ENCODE measurements at places on chromosomes 7 and 10. TPM values are rescaled to one million over a fixed set of nuclear protein-coding genes. Genes with fewer than 3 reads are reported as not detected.
A peak's percentile ranks its signal among the peaks of the same experiment; 100 is the strongest.

- DNase-seq = no peak
These were observed 472.6 kb downstream of the XPNPEP1 start for GRCh38 chr10:109450702-109451101.

DNA sequence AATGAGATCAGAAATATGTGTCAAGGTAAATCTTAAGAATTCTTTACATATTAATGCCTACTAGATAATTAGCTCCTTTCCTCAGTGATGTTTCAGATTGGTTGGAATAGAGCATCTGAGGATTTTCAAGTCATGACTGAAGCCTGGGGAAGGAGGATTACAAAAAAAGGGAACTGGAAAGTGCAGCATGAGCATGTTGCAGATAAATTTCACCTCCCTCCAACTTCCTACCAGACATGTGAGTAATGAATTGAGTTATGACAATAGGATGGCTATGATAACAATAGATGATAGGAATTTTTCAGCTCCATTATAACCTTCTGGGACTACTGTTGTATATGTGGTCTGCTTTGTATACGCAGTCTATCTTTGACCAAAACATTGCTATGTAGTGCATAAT lies 104.2 kb upstream of the RAB18 start:
- DNase-seq = no peak

GRCh38 chr7:47394751-47395252 lies 187.1 kb downstream of the TNS3 start:
- no peak for DNase-seq

- no peak for DNase-seq
These were observed 12.4 kb downstream of the PTPRZ1 start for GRCh38 chr7:121885166-121885920.

- no peak for DNase-seq
These were observed 15.7 kb upstream of the FLNC start for GRCh38 chr7:128814499-128814898.

- no peak for DNase-seq
These were observed 69.0 kb upstream of the LRRC17 start for GRCh38 chr7:102843850-102844249.

DNA sequence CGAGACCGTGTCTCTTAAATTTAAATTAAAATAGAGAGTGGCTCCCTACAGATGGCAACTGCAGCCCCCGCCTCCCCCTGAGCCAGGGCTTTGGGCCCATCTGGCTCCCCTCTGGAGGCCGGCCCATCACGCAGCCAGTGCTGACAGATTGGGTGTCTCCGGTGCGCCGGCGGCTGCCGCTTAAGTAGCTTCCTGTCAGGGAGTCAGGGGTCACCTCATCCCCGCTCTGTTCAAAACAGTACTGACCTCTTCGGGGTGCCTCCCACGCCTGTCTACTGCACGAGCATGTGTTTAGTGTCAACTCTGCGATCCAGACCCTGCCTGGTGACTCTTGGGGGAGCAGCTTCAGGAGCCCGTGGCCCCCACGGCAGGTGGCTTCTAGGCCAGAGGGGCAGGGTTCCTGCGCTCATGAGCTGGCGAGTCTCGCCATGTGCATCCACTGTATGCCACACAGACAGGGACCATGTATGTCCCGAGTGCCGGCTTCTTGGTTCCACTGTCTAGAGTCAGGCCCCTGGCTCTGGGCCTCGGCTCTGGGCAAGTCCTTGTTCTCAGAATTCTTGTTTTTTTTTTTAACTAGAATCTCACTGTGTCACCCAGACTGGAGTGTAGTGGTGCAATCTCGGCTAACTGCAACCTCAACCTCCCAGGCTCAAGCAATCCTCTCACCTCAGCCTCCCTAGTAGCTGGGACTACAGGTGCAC lies 36.1 kb downstream of the KCTD7 start:
- DNase-seq = no peak

DNA sequence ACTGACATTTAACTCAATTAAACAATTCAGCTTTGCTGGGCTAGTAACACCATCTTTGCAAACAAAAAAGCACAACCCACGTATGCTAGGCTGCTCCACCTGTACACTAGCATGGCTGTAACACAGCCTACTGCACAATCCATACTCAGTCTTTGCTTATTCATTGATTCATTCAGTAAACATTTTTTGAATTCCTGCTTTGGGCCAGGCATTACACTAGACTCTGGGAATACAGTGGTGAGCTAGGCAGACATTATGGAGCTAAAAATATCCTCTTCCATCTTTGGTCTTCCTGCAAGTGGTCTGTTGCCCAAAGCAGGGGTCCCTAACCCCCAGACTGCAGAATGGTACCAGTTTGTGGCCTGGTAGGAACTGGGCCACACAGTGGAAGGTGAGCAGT lies 9.9 kb downstream of the CNNM1 start:
- peak; percentile 53 for DNase-seq

DNA sequence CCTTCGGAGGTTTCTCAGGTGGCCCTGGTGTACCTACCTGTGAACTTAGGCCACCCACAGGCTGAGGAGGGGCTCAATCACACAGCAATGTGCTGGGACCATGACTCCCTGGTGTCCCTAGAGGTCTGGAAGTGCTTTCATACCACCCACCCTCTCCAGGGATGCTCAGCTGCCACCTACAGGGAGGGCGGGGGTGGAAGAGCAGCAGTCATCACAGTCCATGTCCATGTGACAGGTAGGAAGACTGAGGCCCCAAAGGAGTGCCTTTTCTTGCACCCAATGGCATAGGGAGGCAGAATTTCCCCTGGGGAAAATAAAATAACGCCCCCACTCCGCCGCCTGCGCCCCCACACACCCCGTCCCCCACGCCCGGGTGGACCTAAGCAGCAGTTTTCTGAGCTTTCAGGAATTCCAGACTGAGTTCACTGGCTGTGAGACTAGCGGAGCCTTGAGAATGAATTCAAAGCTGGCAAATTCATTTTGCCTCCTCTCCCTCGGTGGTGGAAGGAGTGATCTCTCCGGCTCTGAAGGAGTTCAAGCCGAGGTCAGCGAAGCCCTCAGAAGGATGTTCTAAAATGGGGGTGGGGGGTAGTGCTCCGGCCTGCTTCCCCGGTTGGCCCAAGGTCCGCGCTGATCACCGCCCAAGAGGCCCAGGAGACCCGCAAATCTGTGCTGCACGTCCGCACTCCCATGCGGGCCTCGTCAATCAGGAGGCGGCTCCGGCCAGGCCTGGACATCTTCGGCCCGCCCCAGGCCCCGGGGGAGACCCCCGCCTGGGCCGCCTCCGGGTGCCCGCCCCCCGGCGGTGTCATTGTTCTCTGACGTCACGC lies 2.1 kb upstream of the ZMIZ1 start:
- no peak for DNase-seq

DNA sequence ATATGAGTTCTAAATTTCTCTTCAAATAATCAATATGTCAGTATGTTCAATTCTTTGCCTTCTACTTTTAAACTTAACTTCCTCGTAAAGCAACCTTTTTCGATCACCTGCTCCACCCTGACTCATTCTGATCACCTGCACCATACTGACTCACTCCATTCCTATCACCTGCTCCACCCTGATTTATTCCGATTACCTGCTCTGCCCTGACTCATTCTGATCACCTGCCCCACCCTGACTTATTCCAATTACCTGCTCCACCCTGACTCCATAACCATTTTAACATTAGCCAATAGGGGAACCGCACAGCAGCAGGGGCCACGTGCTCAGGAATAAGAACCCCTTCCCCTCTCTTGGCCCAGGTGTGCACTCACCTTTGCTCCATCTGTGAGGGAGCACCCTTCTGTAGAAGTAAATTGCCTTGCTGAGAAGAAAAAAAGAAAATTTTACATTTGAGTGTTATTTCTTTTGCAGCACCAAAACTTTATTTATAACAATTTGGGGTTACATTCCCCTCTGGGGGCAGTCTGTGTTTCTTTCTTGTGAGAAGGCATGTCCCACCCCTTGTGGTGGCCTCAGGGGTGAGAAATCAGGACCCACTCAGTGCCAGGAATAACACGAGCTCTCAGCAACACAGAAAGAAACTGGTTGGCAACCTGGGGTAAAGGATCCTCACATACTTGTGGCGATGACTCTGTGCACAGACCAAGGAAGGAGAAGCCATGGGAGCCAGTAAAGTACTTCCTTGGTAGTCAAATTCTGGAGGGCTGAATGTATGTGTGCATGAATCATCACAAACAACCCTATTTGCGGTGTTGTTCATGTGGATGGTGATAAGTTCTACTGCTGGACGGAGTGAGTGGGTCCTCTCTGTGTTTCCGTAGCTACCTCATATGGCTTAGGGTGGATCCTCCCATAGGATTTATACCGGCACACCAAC lies 29.4 kb upstream of the PPP1R9A start:
- DNase-seq = no peak

DNA sequence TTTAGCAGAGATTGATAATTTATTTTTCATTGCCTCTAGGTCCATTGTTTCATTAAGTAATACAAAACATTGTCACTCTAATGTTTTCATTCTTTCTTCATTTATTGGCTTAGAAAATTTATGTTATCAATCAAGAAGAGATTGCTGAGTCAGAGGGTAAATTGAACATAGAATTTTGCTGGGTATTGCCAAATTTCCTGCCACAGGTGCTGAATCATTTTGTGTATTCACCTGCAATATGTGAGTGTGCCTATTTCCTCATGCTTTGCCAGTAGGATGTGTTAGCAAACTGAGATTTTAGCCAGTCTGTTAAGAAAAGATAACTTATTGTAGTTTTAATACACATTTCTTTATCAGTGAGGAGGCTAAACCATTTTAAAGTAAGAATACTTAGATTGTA lies 38.0 kb downstream of the MARCHF5 start:
- peak; percentile 57 for DNase-seq

RBP3 gene
- total RNA-seq = not detected

EPO gene
- not detected for total RNA-seq

POMZP3 gene
- total RNA-seq = 0.85 TPM

BPGM gene
- 45.8 TPM for total RNA-seq

GDF10 gene
- not detected for total RNA-seq

CYP2C19 gene
- total RNA-seq = not detected

AGAP3 gene
- total RNA-seq = 36.3 TPM

SPDYE2 gene
- not detected for total RNA-seq

PTPRN2 gene
- 1.2 TPM for total RNA-seq

Data from renal cortical epithelial cell (primary cell).